NCI-H2171 treated with DMSO at 0.1 percent for 48 hours (cell line): ENCODE measurements at places on chromosomes 11 and 22.

GRCh38 chr11:45537614-45538013, 127.8 kb downstream of the CHST1 start:
- DNase-seq: no peak

GRCh38 chr22:19051381-19052072, 70.7 kb downstream of the DGCR2 start:
- no peak for DNase-seq

- peak; percentile 36 for DNase-seq
Observed at GRCh38 chr11:28107191-28107749, 686 bp downstream of the KIF18A start.

GRCh38 chr22:24421428-24421931, 5.9 kb upstream of the ADORA2A start:
- no peak for DNase-seq

- DNase-seq: no peak
Observed at GRCh38 chr11:101759771-101760450, 154.9 kb upstream of the CEP126 start.

- peak; percentile 58 for DNase-seq
Observed at GRCh38 chr11:10455637-10456487, 798 bp downstream of the AMPD3 start.

DNA sequence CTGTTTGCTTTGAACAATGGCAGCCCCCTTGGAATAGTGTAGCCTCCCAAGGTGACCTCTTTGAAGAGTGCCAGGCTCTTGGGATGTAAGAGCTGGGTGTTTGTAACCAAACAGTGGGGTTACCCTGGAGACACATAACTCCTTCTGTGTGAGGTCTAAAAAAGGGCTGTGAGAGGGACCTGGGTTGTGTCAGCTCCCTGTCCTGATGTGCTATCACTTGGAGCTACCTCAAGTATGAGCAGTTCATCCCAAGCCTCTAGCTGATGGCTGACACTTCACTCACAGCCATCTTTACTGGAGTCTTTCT, 40.2 kb downstream of the TSPAN18 start:
- DNase-seq: no peak

- DNase-seq: no peak
Observed at GRCh38 chr11:34145073-34145472, 39.6 kb downstream of the NAT10 start.

DNA sequence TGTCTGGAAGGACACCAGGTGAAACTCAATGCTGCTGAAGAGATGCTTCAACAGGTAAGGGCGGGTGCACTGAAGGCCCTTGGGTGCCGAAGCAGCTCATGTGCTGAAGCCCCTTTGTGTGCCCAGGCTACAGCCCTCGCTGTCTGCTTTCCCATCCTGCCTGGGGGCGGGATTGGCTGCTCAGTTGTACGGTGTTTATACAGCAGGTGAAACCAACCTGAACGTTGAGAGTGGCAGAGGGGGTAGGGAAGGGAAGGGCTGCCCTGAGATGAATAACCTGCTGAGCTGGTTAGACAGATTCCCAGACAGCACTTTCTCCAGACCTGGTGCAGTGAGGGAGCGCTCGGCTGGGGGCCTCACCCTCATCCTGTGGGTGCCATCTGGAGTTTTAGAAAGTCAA, 75.7 kb downstream of the CYB5R2 start:
- DNase-seq: peak; percentile 65

GRCh38 chr11:104594228-104594958, 303.9 kb downstream of the CASP12 start:
- no peak for DNase-seq

DNA sequence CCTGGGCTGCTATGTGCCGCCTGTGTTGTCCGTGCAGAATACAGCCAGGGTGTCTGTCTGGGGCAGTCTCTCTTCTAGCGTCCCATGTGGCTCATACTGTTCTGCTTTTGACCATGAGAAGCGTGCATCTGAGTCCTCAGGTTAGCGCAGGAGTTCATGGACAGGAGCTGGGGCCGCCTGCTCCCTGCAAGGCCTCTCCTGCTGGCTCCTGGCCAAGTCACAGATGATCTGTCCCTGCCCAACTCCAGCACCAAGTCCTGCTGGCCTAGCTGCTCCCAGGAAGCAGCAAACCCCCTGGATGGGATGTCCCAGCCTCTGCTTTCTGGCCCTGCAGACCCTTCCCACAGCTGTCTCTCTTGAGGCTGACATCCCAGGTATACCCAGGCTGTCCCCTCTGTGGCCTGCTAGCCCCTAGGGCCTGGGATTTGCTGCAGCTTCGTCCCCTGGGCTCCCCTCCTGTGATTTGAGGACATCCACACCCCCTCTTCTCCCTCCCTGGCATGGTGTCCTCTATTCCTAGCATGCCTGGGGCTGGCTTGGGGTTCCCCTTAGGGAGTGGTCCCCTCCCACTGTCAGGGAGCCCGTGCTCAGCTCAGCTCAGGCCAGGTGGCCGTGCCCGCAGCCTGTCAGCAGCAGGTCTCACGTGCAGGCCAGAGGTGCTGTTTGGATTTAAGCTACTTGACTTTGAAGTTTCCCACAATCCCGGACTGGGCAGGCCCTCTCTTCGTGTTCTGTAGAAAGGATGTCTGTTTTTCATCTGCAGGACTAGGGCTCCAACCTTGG, 17.8 kb downstream of the PRR5 start:
- DNase-seq: peak; percentile 20

- no peak for DNase-seq
Observed at GRCh38 chr11:114207096-114207495, 89.1 kb upstream of the NNMT start.

- DNase-seq: no peak
Observed at GRCh38 chr11:76885390-76886097, 24.8 kb downstream of the ACER3 start.
